ENCODE measurements at places on chromosomes 13 and 19.

DNA sequence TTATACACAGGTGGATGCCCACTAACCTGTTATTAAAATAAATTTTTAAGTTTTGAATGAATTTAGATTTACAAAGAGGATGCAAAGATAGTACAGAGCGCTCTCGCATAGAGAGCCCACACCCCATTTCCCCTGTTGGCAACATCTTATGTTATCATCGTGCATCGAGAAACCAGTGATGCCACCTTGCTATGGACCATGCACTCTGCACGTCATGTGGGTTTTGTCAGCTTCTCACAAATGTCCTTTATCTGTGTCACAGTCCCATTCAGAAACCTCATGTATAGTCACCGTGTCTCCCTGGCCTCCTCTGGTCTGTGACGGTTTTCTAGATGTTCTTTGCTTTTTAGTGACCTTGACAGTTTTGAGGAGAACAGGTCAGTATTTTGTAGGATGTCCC lies 60.0 kb downstream of the ING1 start:
- DNase-seq = no peak

GRCh38 chr13:58992478-58993042 lies 1171.2 kb downstream of the DIAPH3 start:
- DNase-seq = no peak

GRCh38 chr19:50331221-50331993 lies 2.2 kb upstream of the KCNC3 start:
- DNase-seq = no peak

- DNase-seq = no peak
Observed at GRCh38 chr19:7260161-7260560, 34.1 kb downstream of the INSR start.

DNA sequence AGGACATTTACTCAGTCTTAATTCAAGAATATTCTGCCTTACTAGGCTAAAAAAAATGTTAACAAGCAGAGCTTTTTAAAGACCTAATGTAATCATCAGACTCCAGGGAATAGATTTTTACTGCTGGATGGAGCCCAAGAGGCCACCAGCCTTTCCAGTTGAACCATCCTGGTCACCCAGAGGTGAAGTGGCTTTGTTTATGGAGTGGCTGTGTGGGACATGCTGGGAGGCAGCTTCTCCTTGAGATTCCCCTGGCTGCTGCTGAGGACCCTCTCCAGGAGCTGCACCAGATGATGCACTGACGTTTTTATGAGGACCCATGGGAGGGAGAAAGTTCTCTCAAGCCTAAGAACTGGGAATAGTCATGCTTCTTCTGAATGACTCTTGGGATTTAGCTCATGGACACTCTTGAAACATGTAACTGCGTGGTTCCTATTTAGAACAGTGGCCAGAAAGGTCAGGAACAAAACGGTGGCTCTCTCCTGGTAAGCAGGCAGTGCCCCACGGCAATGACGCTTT lies 205.9 kb upstream of the MIR17HG start:
- DNase-seq = no peak

- DNase-seq = no peak
Observed at GRCh38 chr19:47323409-47323808, 8.6 kb upstream of the C5AR2 start.

Measured in stimulated activated CD8-positive, alpha-beta memory T cell treated with anti-CD3 and anti-CD28 coated beads, Interleukin-15, amount 100 ng/mL, for 4 hours (primary cell).